RPMI7951 (cell line): ENCODE measurements at places on chromosomes 4 and X. TPM values are rescaled to one million over a fixed set of nuclear protein-coding genes. Genes with fewer than 3 reads are reported as not detected.
A peak's percentile ranks its signal among the peaks of the same experiment; 100 is the strongest.

DNA sequence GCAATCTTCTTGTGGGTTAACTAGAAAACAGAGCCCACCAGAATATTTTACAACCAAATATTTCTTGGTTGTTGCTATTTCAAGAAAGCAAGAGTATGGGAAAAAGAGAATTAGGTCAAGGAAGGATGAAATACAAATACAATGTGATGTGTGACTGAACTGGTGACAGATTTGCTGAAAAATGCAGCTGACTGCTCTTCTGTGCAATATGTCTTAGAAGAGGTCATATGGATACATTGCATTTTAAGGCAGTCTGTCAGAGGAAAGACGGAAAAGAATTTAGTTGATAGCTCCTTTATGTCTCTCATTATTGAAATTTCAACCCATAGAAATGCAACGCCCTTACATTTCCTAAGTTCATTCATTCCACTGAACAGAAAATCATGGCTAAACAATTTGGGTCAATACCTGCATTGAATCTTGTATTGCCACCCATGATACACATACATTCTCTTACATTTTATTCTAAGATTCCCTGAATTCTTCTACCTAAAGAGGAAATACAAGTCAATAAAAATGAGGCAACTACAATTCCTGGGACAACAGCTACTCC, 423.1 kb downstream of the ADAM29 start:
- DNase-seq: no peak

- no peak for DNase-seq
These were observed 2.4 kb downstream of the PKD2 start for GRCh38 chr4:88009871-88010270.

GRCh38 chrX:33726281-33727160, 405.6 kb downstream of the FAM47A start:
- no peak for DNase-seq

GRCh38 chrX:136446208-136446607, 41.5 kb upstream of the BRS3 start:
- no peak for DNase-seq

GRCh38 chr4:20839957-20840356, 139.7 kb downstream of the PACRGL start:
- peak; percentile 65 for DNase-seq

TCEAL7 gene
- not detected in 2 replicates for total RNA-seq

DNASE1L1 gene
- total RNA-seq: 12.6 and 14.3 TPM in 2 replicates

BCORL1 gene
- total RNA-seq: 0.49 and 0.96 TPM in 2 replicates

ADH7 gene
- not detected in 2 replicates for total RNA-seq
